ENCODE measurements at places on chromosomes 16 and 17.

DNA sequence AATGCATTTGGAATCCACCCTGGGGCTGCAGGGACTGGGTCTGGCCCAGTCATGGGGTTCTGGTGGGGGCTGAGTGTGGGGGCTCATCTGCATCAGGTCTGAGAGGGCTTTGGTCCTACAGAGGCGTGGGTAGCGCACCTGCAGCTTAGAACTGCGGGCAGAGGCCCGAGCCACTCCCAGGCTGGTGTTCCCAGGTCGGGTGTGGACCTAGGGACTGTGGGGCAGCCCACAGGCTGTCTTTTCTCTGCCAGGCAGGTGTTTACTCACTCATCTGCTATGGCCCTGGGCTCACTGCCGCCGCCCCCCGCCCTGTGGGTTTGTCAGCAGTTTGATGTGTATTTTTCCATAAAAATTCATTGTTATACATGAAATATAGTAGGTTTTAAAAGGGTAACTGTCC is 27.0 kb upstream of the DOC2B start:
- no peak for DNase-seq

DNA sequence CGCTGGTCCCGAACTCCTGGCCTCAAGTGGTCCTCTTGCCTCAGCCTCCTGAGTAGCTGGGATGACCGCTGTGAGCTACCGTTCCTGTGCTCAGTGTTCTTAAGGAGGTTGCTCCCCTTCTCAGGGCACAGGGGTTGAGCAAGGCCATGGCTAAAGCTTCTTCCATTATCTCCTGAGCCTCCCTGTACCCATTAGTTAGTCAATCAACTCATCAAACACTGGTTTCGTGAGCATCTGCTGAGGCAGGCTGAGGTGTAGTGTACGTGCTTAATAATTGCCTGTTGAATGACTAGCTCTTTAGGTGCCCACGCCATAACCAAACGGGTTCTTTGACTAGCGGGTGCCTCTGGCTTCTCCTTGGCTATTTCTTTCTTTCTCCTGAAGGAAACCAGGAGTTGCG is 11.7 kb downstream of the SGCA start:
- DNase-seq = no peak

DNA sequence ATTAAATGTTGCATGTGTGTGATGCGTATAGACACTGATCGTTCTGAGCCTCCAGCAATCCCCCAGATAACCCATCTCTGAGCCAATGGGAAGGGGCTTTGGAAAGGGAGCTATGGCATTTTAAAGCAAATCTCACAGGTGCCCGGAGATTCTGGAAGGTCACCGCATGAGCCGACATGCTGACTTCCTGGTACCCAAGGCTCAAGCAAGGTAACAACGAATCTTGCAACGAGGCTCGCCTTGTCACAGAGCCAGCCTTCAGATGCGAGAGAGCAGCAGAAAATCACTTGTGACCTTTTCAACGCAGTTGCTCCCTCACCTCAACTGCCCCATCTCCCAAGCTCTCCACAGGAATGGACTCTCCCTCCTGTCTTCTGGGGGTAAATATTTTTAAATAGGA is 154.8 kb upstream of the CDH5 start:
- no peak for DNase-seq

DNA sequence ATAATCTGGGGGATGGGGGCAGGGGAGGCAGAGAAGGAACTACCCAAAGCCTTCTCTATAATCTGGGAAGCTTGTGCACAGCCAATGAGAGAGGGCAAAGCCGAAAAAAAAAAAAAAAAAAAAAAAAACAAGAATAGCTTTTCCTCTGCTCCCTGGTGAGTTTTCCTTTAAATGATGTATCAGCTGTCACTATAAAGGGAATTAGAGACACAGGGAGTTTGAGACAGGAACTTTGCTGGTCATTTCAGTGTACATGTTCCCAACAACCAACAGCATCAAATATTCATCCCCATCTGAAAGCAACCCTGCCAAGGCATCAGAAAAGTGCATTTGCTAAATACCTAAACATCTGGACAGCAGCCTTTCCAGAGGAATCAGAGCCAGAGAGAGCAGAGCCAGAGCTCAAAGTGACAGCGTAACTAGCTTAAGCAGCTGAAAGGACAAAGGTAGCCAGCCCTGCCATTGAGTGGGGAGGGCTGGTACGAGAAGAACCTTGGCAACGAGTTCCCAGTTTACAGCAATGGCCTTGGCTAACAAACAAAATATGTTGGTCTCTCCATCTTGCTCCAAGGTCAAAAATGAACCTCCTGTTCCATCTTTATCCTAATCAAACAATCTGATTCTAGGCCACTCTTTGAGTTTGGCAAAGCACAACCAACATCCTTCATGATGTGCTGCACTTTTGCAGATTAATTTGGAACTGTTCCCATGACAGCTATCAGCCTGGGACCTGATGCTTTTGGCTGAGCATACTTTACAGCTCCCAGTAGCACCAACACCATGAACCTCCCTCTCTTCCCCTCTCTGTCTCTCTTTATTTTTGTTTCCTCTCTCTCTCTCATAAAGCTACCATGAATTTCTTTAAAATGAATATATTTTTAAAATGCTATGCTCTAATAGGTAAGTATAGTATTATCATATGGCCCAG is 143.7 kb upstream of the GNAO1 start:
- no peak for DNase-seq

GRCh38 chr17:75074532-75074931 is 13.2 kb upstream of the SLC16A5 start:
- no peak for DNase-seq

DNA sequence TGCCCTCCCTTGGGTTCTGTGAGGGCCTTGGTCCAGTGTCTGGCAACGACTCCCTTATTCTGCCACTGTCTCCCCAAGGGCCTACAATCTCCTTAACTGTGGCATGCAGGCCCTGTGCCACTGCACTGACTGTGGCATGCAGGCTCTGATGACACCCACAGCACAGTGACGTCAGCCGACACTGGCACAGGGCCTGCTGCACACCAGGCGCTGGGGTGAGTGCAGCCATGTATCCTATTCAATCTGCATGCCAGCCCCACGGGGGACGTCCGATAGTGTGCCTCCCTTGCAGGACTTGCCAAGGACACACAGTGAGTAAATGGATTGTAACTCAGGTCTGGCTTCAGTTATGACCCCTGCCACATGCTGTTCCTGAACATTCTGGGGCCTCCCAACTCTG is 39.8 kb upstream of the RASD1 start:
- no peak for DNase-seq

DNA sequence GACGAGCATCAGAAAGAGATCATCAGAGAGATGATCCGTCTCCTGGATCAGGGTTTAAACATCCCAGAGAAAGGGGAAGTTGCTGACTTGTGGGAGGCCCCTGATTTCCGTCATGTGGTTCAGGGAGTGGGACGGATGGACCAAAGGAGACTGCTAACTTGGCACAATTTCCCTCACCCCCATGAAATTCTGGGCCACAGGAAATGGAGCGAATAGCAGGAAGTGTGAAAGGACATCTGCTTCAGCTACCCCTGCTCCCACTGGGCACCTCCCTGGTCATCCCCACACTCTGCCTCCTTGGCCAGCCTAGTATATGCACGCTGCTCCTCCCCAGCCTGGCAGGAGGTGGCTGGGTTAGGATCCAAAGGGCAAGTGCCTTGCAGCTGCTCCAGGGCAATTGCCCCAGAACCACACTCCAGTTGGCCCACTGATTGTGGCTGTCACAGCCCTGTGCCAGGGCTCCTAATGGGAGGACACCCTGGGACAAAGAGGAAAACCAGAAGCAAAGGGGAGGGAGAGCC is 1.3 kb downstream of the ARRB2 start:
- no peak for DNase-seq

DNA sequence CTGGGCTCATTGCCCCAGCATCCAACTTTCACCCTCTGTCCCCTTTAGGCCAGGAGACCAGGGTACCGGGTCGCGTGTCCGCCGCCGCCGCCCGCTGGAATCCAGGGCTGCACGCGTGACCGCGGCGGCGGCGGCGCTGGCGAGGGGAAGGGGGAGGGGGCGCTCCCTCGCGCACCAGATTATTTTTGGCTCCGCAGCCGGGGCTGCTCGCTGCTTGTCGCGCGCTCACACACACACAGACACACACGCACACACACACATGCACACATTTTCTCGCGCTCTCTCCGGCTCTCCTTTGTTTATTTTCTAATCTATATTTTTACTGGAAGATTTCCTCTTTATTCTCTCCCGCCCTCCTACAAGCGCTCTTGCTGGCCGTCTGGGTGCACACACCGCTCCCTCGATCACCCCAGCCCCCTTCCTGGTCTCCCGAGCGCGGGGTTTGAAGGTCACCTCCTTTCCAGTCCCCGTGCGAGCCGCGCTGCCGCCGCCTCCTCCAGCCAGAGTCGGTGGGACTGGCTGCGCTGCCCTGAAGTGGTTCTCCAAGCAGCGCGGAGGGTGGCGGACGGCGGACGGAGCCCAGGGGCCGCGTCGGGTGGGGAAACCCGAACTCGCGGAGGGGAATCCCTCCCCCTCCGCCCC is 921.4 kb upstream of the EEF2KMT start:
- DNase-seq = no peak
